ENCODE measurements at places on chromosomes 12 and 14. TPM values are rescaled to one million over a fixed set of nuclear protein-coding genes. Genes with fewer than 3 reads are reported as not detected.
A peak's percentile ranks its signal among the peaks of the same experiment; 100 is the strongest.

GRCh38 chr12:5685935-5686334 lies 254.0 kb downstream of the NTF3 start:
- no peak overlapping the region for H3K4me3 ChIP-seq
- no peak overlapping the region for H3K27ac ChIP-seq
- no peaks in the 10 kb centered on the region for H3K27me3 ChIP-seq
- no peaks in the 10 kb centered on the region for H3K4me1 ChIP-seq

DNA sequence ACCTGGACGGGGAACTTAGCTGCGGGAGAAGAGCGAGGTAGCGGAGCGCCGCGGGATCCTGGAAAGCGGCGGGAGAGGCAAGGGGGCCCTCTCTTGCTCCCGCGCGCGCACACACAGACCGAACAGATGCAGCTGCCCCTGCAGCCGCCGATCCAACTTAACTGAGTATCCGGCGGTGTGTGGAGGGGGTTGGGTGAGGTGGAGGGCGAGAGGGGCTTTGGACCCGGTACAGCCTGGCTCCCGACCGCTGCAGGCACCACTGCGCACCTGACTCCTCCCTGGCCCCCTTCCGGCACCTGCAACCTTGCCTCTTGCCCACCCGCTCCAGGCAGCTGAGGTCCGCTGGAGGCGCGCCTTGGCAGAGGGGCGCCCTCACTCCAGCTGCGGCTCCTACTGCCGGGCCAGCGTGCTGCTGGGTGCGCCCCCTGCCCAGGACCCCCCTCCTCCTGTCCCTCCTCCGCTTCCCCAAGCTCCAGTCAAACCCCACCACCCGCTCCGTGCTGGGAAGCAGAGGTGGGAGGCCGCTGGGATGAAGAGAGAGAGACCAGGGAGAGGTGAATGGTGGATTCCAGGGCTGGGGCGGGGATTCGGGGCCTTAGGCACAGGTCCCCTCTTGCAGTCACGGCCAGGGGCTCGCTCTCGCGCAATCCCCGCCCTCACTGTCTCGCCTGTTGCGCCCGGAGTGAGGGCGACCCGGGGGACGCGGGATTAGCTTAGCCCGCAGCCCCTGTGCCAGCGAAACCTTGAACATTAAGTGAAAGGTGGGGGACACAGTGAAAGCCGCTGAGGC lies 2.6 kb downstream of the DIO3 start:
- H3K27me3 ChIP-seq, result peaks cover 52% of the 10 kb centered on the region
- no peak overlapping the region for H3K27ac ChIP-seq
- H3K4me3 ChIP-seq, result no peak overlapping the region
- H3K4me1 ChIP-seq, result no peaks in the 10 kb centered on the region
- DNase-seq, result no peak
- no peaks in the 10 kb centered on the region for H3K36me3 ChIP-seq

DNA sequence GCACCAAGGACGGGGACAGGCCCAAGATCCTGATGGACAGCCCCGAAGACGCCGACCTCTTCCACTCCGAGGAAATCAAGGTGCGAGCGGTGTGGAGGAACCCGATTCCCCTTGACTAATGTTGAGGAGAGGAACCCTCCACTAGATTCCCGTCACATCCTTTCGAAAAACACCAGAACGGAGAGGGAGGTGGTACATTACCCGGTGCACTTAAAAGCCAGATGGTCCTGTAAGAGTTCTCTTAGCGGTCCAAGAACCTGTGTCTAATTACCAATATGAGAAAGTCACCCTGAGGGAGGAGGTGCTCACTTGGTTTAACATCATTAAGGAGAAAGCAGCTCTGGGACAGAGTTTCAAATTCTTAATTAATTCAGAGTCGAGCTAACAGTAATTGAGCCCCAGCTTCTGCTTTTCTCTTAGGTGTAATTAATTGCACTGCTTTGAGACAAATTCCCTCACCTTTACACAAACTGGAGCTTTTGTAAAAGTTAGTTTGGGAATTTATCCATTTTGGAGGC lies 450 bp downstream of the PRKAB1 start:
- H3K4me1 ChIP-seq, result peaks cover 25% of the 10 kb centered on the region
- H3K27ac ChIP-seq, result peak overlapping the region; percentile 93
- no peak for DNase-seq
- H3K27me3 ChIP-seq, result no peaks in the 10 kb centered on the region
- peak overlapping the region; percentile 96 for H3K4me3 ChIP-seq

- no peaks in the 10 kb centered on the region for H3K36me3 ChIP-seq
- no peaks in the 10 kb centered on the region for H3K27me3 ChIP-seq
- H3K4me3 ChIP-seq, result no peak overlapping the region
- H3K27ac ChIP-seq, result no peak overlapping the region
- no peaks in the 10 kb centered on the region for H3K4me1 ChIP-seq
- DNase-seq, result no peak
Measured at GRCh38 chr12:14024591-14024990, 43.2 kb upstream of the GRIN2B start.

GRCh38 chr12:14190694-14191093 lies 174.8 kb upstream of the ATF7IP start:
- no peak overlapping the region for H3K27ac ChIP-seq
- H3K4me3 ChIP-seq, result no peak overlapping the region

DNA sequence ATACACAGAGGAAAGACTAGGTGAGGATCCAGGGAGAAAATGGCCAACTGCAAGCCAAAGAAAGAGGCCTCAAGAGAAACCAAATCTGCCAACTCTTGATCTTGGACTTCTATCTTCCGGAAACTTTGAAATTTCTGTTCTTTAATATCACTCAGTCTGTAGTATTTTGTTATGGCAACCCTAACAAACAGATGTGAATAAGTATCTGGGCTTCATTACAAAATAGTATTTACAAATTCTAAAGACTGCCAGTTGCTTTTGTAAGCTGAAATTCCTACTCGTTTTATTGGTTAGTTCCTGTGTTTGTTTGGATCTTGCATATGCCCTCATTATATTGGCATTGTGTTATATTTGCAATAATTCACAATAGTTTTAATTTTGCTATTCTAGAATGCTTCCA lies 143.2 kb upstream of the USP15 start:
- H3K4me1 ChIP-seq, result no peaks in the 10 kb centered on the region
- no peaks in the 10 kb centered on the region for H3K36me3 ChIP-seq
- no peak overlapping the region for H3K4me3 ChIP-seq
- no peak for DNase-seq
- no peak overlapping the region for H3K27ac ChIP-seq

DNA sequence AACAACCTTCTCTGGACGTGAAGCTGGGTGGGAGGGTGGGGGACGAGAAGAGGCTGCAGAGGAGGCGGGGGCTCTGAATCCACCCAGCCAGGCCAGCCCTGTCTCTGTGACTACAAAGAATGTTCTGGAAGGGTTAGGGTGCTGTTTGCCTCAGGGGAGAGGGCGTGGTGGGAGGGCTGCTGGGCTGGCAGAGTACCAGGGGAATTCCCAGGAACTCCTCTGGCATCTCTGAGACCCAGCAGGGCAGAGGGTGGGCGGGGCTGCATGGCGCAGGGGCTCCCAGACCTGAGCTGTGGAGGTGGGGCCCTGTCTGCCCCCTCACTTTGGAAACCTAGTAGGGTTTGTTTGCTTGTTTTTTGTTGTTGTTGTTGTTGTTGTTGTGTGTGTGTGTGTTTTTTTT lies 45.5 kb upstream of the FZD10 start:
- no peak overlapping the region for H3K27ac ChIP-seq
- H3K36me3 ChIP-seq, result no peaks in the 10 kb centered on the region
- no peak overlapping the region for H3K4me3 ChIP-seq
- no peaks in the 10 kb centered on the region for H3K4me1 ChIP-seq
- H3K27me3 ChIP-seq, result no peaks in the 10 kb centered on the region

DNA sequence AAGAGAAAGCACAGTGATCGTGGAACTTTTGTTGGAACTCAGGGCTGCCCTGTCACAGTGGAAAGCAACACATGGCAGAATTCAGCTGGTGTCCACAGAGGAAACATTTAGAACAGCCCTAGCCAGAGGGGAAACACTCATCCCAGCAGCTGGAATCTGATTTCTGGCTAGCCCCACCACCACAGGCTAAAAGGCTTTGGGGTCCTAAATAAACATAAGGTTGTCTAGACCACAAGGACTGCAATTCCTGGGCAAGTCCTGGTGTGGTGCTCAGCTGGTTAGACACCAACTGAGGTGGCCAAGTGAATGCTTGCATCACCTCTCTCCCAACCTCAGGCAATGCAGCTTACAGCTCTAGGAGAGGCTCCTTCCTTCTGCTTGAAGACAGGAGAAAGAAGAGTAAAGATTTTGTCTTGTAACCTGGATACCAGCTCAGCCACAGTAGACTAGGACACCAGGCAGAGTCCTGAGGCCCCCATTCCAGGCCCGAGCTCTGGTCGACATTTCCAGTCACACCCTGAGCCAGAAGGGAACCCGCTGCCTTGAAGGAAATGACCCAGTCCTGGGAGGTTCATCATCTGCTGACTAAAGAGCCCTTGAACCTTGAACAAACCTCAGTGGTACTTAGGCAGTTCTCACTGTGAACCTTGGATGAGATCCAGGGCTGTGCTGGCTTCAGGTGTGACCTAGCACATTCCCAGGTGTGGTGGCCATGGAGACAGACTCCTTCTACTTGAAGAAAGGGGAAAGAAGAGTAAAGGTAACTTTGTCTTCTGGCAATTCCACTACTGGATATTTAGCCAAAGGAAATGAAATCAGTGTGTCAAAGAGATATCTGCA lies 85.4 kb upstream of the PLXNC1 start:
- no peaks in the 10 kb centered on the region for H3K4me1 ChIP-seq
- H3K27me3 ChIP-seq, result no peaks in the 10 kb centered on the region
- no peaks in the 10 kb centered on the region for H3K36me3 ChIP-seq
- H3K4me3 ChIP-seq, result no peak overlapping the region
- DNase-seq, result no peak
- no peak overlapping the region for H3K27ac ChIP-seq

GRCh38 chr12:101697197-101697929 lies at the start of gene CHPT1:
Gene CHPT1, plus strand, starts transcription at chr12:101697640. Its CDS starts 222 bp downstream, at chr12:101697862.
- peaks cover 18% of the 10 kb centered on the region for H3K4me1 ChIP-seq
- H3K4me3 ChIP-seq, result peak within 1 kb of the TSS; percentile 77
- peak; percentile 44 for DNase-seq
- no peaks in the 10 kb centered on the region for H3K36me3 ChIP-seq
- H3K27ac ChIP-seq, result peak within 1 kb of the TSS; percentile 65
- H3K27me3 ChIP-seq, result no peaks in the 10 kb centered on the region

DNA sequence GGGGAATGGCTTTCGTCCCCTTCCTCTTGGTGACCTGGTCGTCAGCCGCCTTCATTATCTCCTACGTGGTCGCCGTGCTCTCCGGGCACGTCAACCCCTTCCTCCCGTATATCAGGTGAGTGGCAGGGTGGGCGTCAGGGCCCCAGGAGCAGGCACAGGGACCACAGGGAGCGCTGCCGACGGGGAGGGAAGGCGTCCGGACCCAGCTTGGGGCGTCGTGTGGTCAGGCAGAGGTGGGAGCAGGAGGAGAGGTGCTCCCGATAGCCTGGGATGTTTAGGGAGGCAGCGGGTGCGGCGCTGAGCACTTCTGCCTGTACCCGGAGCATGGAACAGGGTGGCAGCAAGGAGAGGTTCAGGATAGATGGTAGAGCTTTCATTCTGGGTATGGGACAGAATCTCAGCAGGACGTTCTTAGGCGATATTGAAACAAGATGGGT lies 444 bp downstream of the DRAM1 start:
- H3K27me3 ChIP-seq, result no peaks in the 10 kb centered on the region
- peak overlapping the region; percentile 90 for H3K27ac ChIP-seq
- H3K4me1 ChIP-seq, result peaks cover 15% of the 10 kb centered on the region
- peak overlapping the region; percentile 88 for H3K4me3 ChIP-seq
- H3K36me3 ChIP-seq, result no peaks in the 10 kb centered on the region

GRCh38 chr12:26273811-26274210 lies 78.4 kb downstream of the SSPN start:
- no peaks in the 10 kb centered on the region for H3K36me3 ChIP-seq
- no peaks in the 10 kb centered on the region for H3K27me3 ChIP-seq
- no peak overlapping the region for H3K27ac ChIP-seq
- no peak overlapping the region for H3K4me3 ChIP-seq
- peaks cover 16% of the 10 kb centered on the region for H3K4me1 ChIP-seq
- no peak for DNase-seq

- H3K4me3 ChIP-seq, result no peak overlapping the region
- no peak overlapping the region for H3K27ac ChIP-seq
- H3K27me3 ChIP-seq, result no peaks in the 10 kb centered on the region
- no peaks in the 10 kb centered on the region for H3K36me3 ChIP-seq
Measured at GRCh38 chr14:104343294-104343625, 204.9 kb downstream of the KIF26A start.

DNA sequence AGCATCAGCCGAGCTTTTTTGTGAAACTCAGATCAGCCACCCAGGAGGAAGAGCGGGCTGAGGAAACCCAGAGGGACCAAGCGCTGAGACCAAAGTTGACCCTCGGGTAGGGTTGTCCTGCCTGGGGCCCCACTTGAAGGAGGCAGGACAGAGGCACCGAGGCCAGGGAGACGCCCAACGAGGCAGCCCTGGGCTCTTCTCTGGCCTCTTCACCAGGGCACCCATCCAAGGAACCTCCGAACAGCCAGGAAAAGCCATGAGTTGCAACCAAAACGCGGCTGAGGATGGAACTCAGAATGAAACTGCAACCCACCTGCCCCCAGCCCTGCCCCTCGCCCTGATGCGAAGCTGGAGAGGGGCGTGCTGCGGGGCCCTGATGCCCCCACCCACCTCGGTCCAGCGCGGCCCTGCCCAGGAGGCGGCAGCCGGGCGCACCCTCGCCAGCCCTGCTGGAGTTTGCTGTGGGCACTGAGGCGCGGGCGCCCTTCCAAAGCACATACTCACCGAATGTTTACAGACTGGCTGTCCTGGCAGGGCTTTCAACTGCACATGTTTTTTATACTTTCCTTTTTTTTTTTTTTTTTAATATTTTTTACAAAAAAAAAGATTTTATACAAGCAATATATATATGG lies 41.9 kb downstream of the JDP2 start:
- no peaks in the 10 kb centered on the region for H3K27me3 ChIP-seq
- H3K36me3 ChIP-seq, result no peaks in the 10 kb centered on the region
- H3K4me1 ChIP-seq, result peaks cover 7% of the 10 kb centered on the region
- no peak overlapping the region for H3K4me3 ChIP-seq
- H3K27ac ChIP-seq, result no peak overlapping the region
- no peak for DNase-seq

GRCh38 chr12:1926251-1926657 lies 7.8 kb upstream of the CACNA2D4 start:
- no peaks in the 10 kb centered on the region for H3K27me3 ChIP-seq
- DNase-seq, result no peak
- H3K4me3 ChIP-seq, result no peak overlapping the region
- no peaks in the 10 kb centered on the region for H3K36me3 ChIP-seq
- peaks cover 25% of the 10 kb centered on the region for H3K4me1 ChIP-seq
- no peak overlapping the region for H3K27ac ChIP-seq

- H3K4me1 ChIP-seq, result peaks cover 17% of the 10 kb centered on the region
- H3K27me3 ChIP-seq, result peaks cover 9% of the 10 kb centered on the region
- no peaks in the 10 kb centered on the region for H3K36me3 ChIP-seq
Measured at GRCh38 chr14:22822571-22823098, 7.1 kb upstream of the MRPL52 start.

DNA sequence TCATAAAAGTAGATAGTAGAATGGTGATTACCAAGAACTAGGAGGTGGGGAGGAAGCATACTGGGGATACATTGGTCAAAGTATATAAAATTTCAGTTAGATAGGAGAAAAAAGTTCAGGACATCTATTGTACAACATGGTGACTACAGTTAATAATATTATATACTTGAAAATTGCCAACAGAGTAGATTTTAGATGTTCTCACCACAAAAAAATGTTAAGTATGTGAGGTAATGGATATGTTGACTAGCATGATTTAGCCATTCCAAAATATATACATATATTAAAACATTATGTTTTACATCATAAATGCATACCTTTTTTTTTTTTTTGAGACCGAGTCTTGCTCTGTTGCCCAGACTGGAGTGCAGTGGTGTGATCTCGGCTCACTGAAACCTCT lies 31.0 kb downstream of the TMEM116 start:
- no peaks in the 10 kb centered on the region for H3K36me3 ChIP-seq
- no peaks in the 10 kb centered on the region for H3K27me3 ChIP-seq
- DNase-seq, result no peak
- H3K27ac ChIP-seq, result no peak overlapping the region

The DAAM1 gene
- 31.4 TPM for total RNA-seq

The ALG10B gene
- 7.5 TPM for total RNA-seq

The SIX6 gene
- not detected for total RNA-seq

The HSPA2 gene
- total RNA-seq, result 1.1 TPM

The TBX3 gene
- total RNA-seq, result not detected

The FGF6 gene
- total RNA-seq, result not detected
